ENCODE measurements at places on chromosomes 4 and X. TPM values are rescaled to one million over a fixed set of nuclear protein-coding genes. Genes with fewer than 3 reads are reported as not detected.

ETDB gene
- not detected for total RNA-seq

GAGE12F gene
- not detected for total RNA-seq

ZXDA gene
- total RNA-seq, result 8.7 TPM

DNA sequence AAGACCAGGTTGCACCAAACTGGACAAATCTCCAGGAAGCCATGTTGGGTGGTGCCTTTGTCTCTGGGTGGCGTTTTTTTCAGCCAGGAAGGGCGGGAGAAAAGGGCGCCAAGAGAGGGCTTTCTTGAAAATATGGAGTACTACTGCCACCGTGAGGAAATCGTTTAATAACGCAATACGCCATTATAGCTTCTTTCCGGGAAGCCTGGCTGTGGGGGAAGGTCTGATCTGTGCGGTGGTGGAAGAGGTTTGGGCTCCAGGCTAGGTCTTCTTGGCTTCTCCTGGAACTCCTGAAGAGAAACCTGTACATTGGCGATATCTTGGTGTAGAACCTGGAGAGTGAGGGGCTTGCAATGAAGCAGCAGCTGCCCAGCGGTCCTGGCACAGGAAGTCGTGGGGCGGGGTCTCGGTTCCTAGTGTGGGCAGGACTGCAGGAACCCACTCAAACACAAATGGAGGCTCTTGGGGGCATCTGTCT lies 202.7 kb downstream of the OR13H1 start:
- H3K36me3 ChIP-seq, result no peaks in the 10 kb centered on the region
- peak; percentile 93 for DNase-seq
- H3K4me3 ChIP-seq, result no peak overlapping the region
- no peaks in the 10 kb centered on the region for H3K4me1 ChIP-seq
- no peaks in the 10 kb centered on the region for H3K27me3 ChIP-seq

DNA sequence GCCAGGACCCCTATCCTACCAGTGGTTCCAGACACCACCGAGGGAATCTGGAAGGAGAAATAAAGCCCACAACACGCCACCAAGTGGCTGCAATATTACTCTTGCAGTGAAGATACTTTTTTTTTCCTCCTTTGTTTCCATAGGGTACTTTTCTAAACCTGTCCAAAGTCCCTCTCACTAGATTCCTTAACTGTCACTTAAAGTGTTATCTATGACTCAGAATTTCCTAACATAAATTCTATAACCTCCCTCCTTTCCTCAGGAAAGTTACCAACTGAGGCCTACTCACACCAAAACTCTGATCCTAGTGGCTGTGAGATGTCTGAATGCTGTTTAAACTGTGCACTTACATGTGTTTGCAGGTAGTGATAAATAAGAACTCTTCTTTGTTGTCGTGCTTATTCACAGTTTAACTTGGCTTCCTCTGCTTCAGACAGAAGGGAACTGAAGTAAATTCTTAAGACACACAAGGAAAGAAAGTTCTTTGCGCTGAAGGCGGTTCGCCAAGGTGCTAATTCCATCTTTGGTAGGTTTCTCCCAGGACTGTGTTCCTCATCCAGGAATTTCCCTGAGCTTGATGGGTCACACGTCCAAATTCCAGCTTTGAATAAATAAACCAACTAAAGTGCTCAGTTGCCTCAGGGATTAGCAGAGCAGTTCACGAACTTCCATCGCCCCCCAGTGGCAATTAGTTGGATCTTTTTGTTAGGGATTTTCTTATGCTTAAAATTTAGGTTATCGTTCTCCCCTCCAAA lies 10.7 kb upstream of the HCCS start:
- H3K4me3 ChIP-seq, result no peak overlapping the region
- no peaks in the 10 kb centered on the region for H3K36me3 ChIP-seq
- no peaks in the 10 kb centered on the region for H3K27me3 ChIP-seq
- peak overlapping the region; percentile 73 for H3K27ac ChIP-seq
- DNase-seq, result peak; percentile 74
- H3K4me1 ChIP-seq, result no peaks in the 10 kb centered on the region
